Left ventricle myocardium inferior (tissue), 1 donor: ENCODE measurements at places on chromosomes 3 and 15.
A peak's percentile ranks its signal among the peaks of the same experiment; 100 is the strongest.

DNA sequence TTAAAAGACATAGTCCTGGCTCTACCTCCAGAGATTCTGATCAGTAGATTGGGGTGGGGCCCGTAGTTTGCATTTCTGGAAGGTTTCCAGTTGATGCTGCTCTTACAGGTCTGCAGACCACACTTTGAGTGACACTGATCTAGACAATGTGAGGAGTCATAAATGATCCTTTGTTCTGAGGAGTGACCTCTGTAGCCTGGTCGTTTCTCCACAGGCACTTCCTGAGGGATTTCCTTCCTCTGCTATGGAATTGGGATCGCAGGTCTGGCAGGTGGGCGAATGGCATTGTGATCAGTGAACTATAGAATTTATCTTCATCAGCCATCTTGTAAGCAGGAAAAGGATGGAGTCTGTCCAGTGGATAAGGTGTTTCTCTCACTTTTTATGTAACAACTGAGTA, 5.5 kb downstream of the GFM1 start:
- DNase-seq = no peak

GRCh38 chr3:184603151-184604030, 41.8 kb downstream of the EPHB3 start:
- DNase-seq = no peak

- DNase-seq = no peak
These were observed 190.1 kb downstream of the FAM43A start for GRCh38 chr3:194875581-194876402.

GRCh38 chr15:68032672-68033071, 21.4 kb upstream of the PIAS1 start:
- DNase-seq = no peak

DNA sequence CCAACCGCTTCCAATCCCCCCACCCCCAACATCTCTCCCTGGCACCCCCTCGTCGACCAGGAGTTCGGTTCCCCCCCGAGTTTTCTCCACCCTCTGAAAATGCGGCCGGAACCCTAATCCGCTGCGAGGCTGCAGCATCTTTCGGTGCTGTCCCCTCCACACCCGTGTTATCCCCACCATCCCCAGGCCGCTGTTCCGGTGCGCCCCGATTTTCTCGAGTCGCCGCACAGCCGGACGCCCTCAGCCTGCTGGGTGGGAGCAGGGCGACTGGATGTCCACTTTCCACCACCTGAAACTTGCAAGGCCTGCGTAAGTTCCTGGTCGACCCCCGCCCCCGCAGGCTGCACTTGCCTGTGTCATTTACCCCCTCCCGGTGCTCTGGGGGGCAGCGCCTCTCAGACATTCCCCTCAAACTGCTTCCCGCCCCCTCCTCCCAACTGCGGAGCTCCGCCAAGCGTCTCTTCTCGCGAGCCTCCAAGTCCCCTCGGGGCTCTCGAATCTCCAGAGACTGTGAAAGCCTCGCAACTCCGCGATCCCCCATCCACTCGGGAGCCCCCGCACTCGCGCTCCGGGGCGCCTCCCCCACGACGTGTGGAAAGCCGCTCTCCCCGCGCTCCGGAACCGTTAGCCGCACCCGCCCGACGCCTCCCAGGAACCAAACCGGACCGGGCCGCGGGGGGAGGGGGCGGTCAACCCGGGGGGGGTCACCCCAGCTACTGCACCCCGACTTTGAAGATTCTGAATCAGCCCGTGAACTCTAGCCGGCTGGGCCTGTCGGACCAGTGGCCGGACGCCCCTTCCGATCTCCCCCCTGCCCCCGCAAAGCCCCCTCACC, 566 bp downstream of the ETV5 start:
- DNase-seq = peak; percentile 33

DNA sequence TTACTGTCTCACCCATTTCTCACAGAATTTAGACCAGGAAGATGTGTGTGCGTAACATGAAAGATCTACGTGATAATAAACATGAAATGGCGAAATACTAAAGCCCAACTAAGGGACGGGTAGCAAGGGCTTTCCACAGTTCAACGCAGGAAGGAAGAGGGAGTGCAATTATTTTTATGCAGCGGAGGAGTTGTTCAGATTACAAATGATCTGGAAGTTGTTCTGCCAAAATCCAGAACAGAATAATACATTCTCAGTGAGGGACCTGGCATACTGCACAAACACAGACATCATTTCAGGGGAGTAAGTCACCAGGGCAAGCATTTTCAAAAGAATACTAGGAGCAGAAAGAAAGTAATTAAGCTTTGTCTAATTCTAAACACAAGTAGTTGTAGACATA, 133.6 kb upstream of the RAP2B start:
- no peak for DNase-seq

DNA sequence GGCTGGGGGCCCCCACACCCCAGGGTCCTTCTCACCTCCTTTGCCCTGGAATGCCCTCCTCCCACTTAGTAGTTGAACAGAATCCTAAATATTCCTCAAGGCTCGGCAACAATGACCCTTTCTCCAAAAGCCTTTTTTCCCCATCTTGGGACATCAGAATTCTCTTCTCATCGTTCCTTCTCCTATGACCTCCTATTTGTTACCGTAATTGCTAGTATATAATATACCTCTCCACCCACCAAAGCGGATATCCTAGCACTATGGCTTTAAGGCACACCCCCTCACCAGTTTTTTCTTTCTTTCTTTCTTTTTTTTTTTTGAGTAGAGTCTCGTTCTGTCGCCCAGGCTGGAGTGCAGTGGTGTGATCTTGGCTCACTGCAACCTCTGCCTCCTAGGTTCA, 16.8 kb downstream of the HDAC11 start:
- DNase-seq = no peak

- DNase-seq = no peak
These were observed 51.8 kb upstream of the PLXND1 start for GRCh38 chr3:129658110-129658843.

- DNase-seq = no peak
These were observed 5.9 kb downstream of the CHD2 start for GRCh38 chr15:92906020-92906419.

- no peak for DNase-seq
These were observed 256.4 kb upstream of the TPM1 start for GRCh38 chr15:62785881-62786828.

- no peak for DNase-seq
These were observed 29.3 kb downstream of the SLC4A7 start for GRCh38 chr3:27454914-27455313.

GRCh38 chr3:150793641-150794040, 30.7 kb upstream of the SIAH2 start:
- DNase-seq = no peak

DNA sequence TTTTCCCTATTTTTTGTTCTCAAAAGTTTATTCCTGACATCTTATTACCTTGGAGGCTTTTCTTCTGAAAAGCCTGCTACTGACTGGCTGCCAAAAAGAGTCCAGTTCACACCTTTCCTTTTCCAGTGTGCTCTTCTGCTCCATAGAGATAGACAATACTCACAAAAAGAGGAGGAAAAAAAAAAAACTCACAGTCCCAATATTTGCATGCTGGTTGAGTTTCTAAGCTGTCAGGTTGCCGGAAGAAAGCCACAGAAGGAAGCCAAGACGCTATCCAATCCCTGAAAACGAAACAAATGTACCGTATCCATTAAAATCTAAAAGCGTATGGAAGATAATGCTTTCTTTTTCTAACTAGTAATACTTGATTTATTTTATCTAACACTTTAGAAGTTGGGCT, 299.5 kb downstream of the CADM2 start:
- no peak for DNase-seq
